DMS153 (cell line): ENCODE measurements at places on chromosomes 3 and 15.

- no peak for DNase-seq
Observed at GRCh38 chr3:78613421-78613879, 1154.3 kb downstream of the ROBO1 start.

- no peak for DNase-seq
Observed at GRCh38 chr15:77942611-77943211, 134.8 kb downstream of the TBC1D2B start.

- DNase-seq: no peak
Observed at GRCh38 chr15:52085299-52085698, 27.3 kb downstream of the BCL2L10 start.

DNA sequence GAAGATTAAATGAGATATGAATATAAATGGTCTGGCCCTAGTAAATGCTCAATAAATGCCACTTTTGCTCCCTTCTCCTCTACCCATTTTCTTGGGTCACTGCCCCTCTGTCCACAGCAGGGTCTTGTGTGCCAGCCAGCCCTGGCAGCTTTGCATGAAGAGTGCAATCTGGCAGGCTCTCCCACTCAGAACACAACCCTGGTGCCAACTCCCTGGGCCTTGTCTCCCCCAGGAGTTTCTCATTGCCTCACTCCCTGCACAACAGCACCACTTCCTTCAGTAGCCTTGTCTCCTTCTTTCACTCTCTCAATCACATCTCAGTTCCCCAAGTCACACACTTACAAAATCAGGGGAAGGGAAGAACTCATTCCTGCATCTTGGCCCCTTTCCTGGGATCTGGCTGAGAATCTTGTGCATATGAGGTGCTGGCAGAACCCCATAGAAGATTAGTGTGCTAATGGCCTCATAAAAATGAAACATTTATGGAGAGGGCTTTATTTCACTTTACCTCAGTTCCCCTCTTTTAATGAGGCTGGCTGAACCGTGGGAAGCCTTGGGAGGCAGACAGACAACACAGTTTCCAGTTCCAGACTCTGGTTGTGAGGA, 445.9 kb upstream of the PROK2 start:
- DNase-seq: no peak

DNA sequence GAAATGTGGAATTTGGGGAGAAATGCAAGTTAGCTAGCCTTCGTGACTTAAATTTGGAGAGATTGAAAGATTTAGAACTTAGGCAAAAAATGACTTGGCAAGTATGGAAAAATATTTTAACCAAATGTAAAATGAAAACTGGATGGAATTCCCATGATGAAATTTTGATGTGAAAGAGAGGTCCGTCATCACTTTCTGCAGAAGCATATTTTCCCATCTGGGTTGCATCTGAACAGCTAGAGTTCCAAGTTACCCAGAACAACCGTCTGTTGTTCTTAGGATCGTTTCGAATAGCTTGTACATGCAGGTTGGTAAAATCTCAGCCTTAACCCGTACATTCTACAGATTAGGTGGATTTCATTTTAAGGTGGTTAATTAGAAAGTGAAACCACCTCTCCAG, 136.3 kb downstream of the GHSR start:
- DNase-seq: no peak

- DNase-seq: peak; percentile 27
Observed at GRCh38 chr3:43770426-43771103, 79.8 kb downstream of the ABHD5 start.

- DNase-seq: no peak
Observed at GRCh38 chr15:65286069-65286703, 497 bp downstream of the PARP16 start.

DNA sequence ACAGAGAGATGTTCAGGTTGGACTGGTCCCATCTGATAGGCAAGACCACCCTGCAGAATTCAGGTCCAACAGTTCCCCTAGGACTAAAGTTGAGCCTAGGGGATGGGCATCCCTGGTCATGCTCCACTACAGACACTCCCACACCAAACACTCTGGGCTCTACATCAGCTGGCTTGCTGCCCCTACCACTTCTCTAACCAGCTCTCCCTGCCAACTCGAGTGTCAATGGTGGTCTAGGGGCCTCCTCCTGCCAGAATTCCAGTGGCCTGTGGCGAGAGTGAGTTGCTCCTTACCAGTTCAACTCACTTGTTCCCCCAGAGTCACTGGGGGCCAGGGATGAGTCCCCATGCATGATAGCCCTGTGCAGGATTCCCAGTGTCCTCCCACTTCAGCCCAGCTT, 316.2 kb upstream of the PPP2R3A start:
- no peak for DNase-seq

GRCh38 chr15:71596672-71597071, 213.7 kb upstream of the NR2E3 start:
- DNase-seq: no peak

GRCh38 chr3:23372285-23372684, 169.2 kb downstream of the UBE2E2 start:
- DNase-seq: no peak

GRCh38 chr3:104952146-104952972, 414.4 kb upstream of the ALCAM start:
- DNase-seq: no peak

DNA sequence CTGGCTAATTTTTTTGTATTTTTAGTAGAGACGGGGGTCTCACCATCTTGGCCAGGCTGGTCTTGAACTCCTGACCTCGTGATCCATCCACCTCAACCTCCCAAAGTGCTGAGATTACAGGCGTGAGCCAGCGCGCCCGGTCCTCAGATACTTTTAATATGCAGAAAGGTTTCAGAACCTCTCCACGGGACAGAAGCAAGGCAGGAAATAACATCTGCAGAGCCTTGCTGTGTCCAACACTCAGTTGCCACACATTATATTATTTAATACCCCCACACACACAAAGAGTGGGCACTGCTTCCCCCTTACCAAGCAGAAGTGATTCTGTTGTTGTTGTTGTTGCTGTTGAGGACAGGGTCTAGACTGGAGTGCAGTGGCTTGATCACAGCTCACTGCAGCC, 28.0 kb downstream of the OSBPL10 start:
- no peak for DNase-seq
